ENCODE measurements at places on chromosomes 2 and 18. TPM values are rescaled to one million over a fixed set of nuclear protein-coding genes. Genes with fewer than 3 reads are reported as not detected.
A peak's percentile ranks its signal among the peaks of the same experiment; 100 is the strongest.

GRCh38 chr2:31987454-31988220 is 23.2 kb downstream of the MEMO1 start:
- peaks cover 18% of the 10 kb centered on the region for H3K4me1 ChIP-seq
- no peak overlapping the region for H3K4me3 ChIP-seq
- no peak for DNase-seq
- no peak overlapping the region for H3K27ac ChIP-seq

DNA sequence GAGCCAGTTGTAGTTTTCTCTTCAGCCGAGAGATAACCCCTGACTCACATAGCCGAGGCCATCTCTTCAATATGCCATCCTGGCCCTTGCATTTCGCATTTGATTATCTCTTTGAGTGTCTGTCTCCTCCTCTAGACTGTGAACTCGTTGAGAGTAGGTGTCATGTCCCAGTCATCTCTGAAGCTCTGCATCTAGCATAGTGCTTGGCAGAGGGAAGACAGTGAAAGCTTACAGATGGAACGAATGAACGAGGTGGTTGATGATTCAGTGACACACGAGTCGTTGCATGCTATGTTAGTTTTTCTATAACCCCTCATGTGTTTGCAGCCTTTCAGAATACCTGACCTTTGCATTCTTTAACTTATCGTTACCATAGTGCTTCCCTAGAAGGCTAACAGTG is 59.9 kb upstream of the CYRIA start:
- no peaks in the 10 kb centered on the region for H3K4me1 ChIP-seq
- no peak for DNase-seq
- no peak overlapping the region for H3K4me3 ChIP-seq

- peaks cover 14% of the 10 kb centered on the region for H3K27me3 ChIP-seq
- H3K4me1 ChIP-seq, result peaks cover 18% of the 10 kb centered on the region
- no peak for DNase-seq
- H3K4me3 ChIP-seq, result no peak overlapping the region
Measured at GRCh38 chr2:28506112-28506910, 10.5 kb downstream of the PLB1 start.

DNA sequence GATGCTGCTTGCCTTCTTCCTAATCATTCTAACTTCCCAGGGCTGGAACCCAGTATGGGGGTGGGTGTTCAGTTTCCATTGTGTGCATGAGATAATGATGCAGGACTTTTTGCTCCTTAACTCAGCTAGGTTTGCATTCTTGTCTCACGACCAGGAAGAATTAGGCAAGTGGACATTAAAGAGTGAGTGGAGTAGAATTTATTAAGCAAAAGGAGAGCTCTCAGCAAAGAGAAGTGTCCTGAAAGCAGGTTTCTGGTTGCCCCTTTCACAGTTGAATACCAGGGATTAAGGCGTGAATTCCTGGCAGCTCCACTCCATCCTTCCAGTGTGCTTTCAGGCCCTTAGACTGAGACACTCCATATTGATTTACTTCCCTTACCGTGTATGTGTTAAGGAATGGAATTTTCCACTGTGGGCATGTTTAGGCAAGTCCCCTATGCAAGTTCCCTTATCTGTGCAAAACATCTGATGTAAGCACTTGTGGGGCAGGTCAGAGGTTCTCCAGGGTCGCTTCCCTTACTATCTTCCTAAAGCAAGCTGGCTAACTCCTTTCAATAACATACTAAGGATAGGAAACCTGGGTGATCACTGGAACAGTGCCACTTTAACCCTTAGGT is 126.5 kb downstream of the GPR39 start:
- no peaks in the 10 kb centered on the region for H3K36me3 ChIP-seq
- no peaks in the 10 kb centered on the region for H3K4me1 ChIP-seq
- H3K27ac ChIP-seq, result no peak overlapping the region
- H3K4me3 ChIP-seq, result no peak overlapping the region
- no peak for DNase-seq

DNA sequence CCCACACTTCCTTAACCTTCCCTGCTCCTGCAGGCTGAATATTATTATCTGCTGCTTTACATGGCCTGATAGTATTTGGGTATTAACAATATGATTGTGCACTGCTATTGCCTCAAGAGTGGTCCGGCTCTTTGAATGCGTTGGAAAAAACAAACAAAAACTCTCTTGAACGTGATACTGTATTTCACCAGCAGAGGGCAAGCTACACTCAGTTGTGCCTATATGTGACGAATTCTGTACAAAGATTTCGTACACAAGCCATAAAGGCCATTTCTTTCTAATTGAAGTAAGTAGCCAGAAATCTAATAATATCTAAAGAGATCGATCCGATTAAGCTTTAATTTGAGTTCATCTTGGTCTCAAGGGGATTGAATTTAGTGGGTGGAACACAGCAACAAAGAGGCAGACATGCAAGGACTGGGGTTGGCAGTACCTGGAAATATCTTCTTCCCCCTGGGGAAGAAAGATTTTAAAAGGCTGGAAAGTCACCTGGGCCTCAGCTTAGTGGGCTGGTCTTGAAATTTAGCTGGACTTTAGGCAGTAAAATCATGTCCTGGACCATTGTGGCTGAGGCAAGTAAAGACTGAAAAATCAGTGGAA is 49.3 kb upstream of the RAB6D start:
- H3K4me1 ChIP-seq, result peaks cover 5% of the 10 kb centered on the region
- no peak overlapping the region for H3K4me3 ChIP-seq
- peaks cover 51% of the 10 kb centered on the region for H3K27me3 ChIP-seq
- H3K27ac ChIP-seq, result no peak overlapping the region
- H3K36me3 ChIP-seq, result no peaks in the 10 kb centered on the region

- peaks cover 62% of the 10 kb centered on the region for H3K27me3 ChIP-seq
- DNase-seq, result no peak
- no peak overlapping the region for H3K27ac ChIP-seq
- H3K4me1 ChIP-seq, result peaks cover 18% of the 10 kb centered on the region
- H3K36me3 ChIP-seq, result no peaks in the 10 kb centered on the region
Measured at GRCh38 chr2:158966312-158966711, 2.1 kb upstream of the TANC1 start.

DNA sequence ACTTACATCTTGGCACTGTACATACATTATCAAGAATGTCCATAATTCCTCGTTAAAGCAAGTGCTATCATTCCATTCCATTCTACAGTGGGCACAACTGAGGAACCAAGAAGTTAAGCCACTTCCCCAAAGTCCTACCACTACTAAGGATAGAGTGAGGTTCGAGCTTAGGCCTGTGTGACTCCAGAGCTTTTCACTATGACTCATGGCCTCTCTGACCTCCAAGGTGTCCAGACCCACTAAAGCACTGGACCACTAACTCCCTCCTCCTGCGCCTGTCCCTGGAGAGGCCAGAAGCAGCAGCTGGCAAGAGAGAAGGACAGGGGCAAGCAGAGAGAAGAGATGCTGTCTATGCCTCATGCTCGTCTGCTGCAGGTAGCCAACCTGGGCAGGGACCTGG is 117.0 kb downstream of the ZBTB7C start:
- DNase-seq, result no peak
- no peak overlapping the region for H3K4me3 ChIP-seq
- no peaks in the 10 kb centered on the region for H3K36me3 ChIP-seq
- H3K4me1 ChIP-seq, result no peaks in the 10 kb centered on the region
- peaks cover 10% of the 10 kb centered on the region for H3K27me3 ChIP-seq

DNA sequence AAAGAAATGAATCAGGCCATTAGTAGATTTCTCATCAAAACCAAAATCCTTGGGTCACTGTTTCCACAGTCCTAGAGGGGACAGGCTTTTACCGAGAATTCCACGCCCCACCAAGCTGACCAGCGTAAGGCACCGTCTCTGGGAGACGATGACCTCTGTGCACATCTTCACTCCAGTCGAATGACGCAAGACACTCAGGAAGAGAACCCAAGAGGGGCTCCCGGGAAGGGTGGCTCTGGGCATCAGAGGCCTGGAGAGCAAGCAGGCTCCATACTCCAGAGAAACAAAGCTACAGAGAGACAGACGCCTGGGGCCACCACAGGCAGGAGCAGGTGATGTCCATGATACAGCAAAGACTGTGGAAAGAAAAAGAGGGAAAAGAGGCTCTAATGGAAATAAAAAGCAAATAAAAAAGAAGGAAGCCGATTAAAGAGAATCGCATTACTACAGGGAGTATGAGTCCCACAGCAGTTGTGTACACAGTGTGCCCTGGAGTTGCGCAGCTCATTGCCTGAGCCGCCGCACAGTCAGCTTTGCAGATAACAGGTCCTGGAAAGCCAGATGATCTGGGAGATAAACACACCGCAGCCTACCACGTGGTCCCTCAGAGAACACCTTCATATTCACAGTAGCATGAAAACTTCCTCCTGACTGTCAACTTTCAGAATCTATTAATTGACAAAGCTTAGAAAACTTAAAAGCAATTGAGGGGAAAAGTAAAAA is 572.7 kb upstream of the SALL3 start:
- H3K4me3 ChIP-seq, result no peak overlapping the region
- no peak for DNase-seq
- no peak overlapping the region for H3K27ac ChIP-seq
- no peaks in the 10 kb centered on the region for H3K27me3 ChIP-seq
- no peaks in the 10 kb centered on the region for H3K36me3 ChIP-seq

GRCh38 chr2:105301646-105302045 is 27.9 kb downstream of the TGFBRAP1 start:
- peaks cover 24% of the 10 kb centered on the region for H3K4me1 ChIP-seq
- H3K4me3 ChIP-seq, result no peak overlapping the region
- H3K27ac ChIP-seq, result no peak overlapping the region
- peak; percentile 42 for DNase-seq

- H3K4me1 ChIP-seq, result no peaks in the 10 kb centered on the region
- H3K36me3 ChIP-seq, result no peaks in the 10 kb centered on the region
- no peak overlapping the region for H3K27ac ChIP-seq
- no peak overlapping the region for H3K4me3 ChIP-seq
Measured at GRCh38 chr18:61900504-61901281, 7.9 kb upstream of the RNF152 start.

DNA sequence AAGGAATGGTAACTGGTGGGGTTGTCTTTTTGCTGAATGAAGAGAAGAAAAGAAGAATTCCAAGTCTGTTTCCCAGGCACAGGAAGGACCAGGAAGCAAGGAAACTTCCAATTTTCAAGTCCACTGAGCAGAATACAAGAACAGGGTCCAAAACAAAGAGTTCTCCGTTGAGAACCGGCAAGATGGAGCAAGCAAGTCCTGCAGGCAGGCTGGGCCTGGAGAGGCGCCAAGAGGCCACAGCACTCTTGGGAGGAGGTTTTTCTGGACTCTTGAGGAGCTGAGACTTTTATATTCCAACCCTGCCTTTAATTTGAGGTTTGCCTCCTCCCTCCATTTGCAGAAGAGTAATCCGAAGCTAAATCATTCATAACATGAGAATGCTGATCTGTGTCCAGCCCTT is 224.5 kb downstream of the IKZF2 start:
- no peak overlapping the region for H3K4me3 ChIP-seq
- no peaks in the 10 kb centered on the region for H3K27me3 ChIP-seq
- DNase-seq, result no peak
- H3K36me3 ChIP-seq, result no peaks in the 10 kb centered on the region
- H3K27ac ChIP-seq, result no peak overlapping the region

DNA sequence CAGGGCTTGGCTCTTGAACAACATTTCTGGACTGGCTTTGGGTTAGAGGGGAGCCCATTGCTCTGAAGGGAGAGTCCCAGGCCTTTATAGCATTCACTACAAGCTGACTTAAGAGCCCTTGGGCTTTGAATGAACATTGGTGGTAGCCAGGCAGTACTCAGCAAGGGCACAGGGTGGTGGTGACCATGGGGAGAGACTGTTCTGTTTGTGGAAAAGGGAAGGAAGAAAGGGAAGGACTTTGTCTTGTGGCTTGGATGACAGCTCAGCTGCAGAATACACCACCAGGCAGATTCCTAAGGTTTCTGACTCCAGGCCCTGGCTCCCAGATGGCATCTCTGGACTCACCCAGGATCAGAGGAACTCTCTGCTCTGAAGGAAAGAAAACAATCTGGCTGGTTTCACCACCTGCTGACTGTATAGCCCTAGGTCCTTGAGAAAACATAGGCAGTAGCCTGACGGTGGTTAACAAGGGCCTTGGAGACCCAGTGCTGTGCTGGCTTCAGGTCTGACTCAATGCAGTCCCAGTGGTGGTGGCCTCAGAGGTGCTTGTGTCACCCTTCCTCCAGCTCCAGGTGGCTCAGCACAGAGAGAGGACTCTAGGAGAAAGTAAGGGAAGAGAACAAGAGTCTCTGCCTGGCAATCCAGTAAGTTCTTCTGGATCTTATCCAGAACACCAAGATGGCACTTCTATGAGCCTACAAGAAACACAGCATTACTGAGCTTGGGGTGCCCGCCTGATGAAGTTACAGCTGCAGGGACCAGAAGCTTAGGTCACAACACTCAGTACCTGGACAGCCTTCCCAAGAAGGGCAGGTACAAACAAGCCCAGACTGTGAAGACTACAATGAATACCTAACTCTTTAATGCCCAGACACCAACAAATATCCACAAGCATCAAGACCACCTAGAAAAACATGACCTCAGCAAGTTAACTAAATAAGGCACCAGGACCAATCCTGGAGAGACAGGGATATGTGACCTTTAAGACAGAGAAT is 16.4 kb upstream of the ABCB11 start:
- H3K27me3 ChIP-seq, result no peaks in the 10 kb centered on the region
- DNase-seq, result no peak
- H3K4me3 ChIP-seq, result no peak overlapping the region
- H3K36me3 ChIP-seq, result peaks cover 5% of the 10 kb centered on the region
- H3K27ac ChIP-seq, result no peak overlapping the region
- H3K4me1 ChIP-seq, result no peaks in the 10 kb centered on the region

DNA sequence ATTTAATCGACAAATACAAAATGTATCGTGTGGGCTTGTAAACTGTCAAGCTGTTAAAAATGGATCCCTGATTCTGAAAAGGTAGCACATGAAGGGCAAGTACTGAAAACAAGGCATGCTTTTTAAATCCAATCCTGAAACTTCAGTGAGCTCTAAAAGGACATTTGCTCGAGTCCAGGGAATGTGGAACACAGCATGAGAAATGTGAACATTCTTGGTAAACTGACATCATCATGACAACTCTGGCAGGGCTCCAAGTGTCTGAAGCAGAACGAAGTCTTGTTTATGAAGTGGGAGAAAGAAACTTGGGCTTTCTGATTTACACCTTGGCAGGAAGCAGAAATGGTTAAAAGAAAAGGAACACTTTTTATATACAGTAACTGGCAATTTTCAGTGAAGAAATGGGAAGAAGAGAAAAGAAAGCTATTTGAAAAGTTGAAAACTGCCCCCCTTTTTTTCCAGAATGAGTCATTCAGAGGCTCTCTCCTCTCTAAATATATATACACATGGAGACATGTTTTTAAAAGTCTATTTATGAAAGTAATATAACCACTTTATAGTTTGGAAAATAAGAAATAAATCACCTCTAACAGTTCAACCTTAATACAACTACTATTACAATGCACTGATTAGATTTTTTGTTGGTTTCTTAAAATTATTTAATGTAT is 120.8 kb downstream of the GAREM1 start:
- H3K27ac ChIP-seq, result no peak overlapping the region
- no peak for DNase-seq
- peaks cover 11% of the 10 kb centered on the region for H3K27me3 ChIP-seq
- no peak overlapping the region for H3K4me3 ChIP-seq
- H3K36me3 ChIP-seq, result no peaks in the 10 kb centered on the region

Gene REG3A
- not detected for total RNA-seq

Gene RAD51AP2
- not detected for total RNA-seq

Gene KLF11
- total RNA-seq, result 16.0 TPM

Gene FHOD3
- total RNA-seq, result not detected

Gene TANC1
- total RNA-seq, result 0.55 TPM

Gene THAP4
- 31.9 TPM for total RNA-seq

Gene IL36A
- total RNA-seq, result not detected

Gene MARCO
- total RNA-seq, result not detected

Gene ZC3H8
- total RNA-seq, result 12.9 TPM

Gene RALB
- 59.2 TPM for total RNA-seq

Gene ANXA4
- total RNA-seq, result 90.4 TPM

Gene NTSR2
- total RNA-seq, result not detected

Gene SERTAD2
- 16.2 TPM for total RNA-seq

Gene FBLN7
- total RNA-seq, result 7.3 TPM

Gene LIMS1
- total RNA-seq, result 129 TPM

All from activated CD4-positive, alpha-beta memory T cell treated with anti-CD3 and anti-CD28 coated beads, Interleukin-2, amount 10 ng/mL, durations not matched to agents 7 days and 5 days (primary cell).